ENCODE measurements at places on chromosomes 2 and 18.

GRCh38 chr18:12308386-12309100 lies 502 bp downstream of the TUBB6 start:
- peak; percentile 76 for DNase-seq

DNA sequence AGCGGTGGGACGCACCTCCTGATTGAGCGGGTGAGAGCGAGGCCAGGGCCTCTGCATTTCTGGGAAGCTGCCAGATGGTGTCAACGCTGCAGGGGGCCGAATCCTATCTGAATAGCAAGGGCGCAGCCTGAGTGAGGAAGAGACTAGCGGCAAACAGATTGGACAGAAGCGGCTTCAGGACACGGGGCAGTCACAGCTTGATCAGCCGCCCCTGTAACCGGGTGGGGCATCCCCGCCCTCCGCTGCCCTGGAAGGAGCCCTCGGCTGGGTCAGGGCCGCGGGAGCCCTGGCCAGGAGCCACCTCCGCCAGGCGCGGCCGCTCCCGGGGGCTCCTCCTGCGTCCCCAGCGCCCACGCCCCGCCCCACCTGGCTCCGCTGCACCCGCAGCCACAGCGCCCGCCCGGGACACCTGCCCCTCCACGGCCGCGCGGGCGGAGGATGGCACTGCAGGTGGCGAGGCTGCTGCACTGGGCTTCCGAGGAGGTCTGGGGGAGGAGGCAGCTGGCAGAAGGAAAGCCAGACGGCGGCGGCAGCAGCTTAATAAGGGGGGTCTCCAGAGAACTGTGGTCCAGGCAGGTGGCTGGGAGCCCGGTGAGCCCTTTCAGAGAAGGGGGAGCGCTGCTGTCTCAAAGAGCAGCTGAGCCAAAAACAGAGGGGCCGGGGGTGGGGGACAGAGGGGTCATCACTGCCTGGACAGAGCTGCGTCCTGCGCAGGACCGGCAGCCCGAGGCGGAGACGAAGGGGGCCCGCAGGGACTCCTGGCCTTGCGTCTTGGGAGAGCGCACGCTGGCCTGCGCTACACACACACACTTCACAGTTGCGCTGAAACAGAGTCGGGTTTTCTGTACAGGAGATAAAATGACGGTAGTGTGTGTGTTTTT lies 18.8 kb upstream of the SOX11 start:
- peak; percentile 85 for DNase-seq

DNA sequence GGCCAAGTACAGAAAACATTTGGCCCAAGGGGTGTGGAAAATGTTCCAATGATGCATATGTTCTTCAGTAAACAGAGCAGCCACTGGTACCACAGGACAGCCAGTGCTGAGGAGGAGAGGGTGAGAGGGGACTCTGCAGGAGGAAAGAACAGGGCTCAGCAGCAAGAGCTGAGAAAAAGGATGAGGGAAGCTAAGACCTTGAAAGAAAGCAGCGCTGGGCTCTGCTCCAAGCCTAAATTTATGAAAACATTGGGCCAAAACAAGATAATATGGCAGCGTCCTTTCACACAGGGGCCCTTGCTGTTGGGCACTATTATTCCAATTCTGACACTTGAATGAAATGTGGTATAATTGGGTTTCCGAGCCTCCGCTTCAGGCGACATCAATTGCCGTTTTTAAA lies 939.0 kb upstream of the FANCL start:
- DNase-seq = no peak

DNA sequence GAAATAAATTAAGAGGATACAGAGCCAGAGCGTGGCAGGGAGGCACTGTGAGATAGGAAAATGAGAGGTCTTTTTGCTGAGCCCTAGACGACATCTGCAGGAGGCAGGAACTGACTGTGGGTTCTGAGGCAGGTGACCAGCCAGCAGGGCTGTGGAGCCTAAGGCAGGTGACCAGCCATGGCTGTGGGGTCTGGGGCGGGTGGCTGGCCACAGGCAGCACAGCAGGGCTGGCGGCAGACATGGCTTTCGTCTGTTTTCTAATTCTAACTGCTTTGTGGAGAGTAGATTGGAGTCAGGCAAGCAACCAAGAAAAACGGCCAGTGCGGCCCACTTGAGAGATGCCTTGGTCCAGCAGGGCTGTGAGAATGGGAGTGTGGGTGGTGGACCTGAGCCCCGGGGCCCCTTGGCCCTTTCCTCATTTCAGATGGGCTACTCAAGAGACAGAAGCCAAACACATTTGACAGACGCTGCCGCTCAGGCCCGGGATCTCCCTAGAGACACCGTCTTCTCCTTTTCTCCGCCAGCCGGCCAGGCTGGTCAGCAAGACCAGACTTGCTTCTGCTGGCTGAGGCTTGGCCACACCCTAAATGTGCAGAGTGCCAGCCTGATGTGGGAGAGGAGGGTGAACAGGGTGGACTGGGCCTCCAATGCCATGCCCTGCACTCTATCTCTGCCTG lies 19.7 kb upstream of the GNAL start:
- DNase-seq = no peak

GRCh38 chr2:1625281-1626001 lies 118.9 kb downstream of the PXDN start:
- DNase-seq = peak; percentile 79

DNA sequence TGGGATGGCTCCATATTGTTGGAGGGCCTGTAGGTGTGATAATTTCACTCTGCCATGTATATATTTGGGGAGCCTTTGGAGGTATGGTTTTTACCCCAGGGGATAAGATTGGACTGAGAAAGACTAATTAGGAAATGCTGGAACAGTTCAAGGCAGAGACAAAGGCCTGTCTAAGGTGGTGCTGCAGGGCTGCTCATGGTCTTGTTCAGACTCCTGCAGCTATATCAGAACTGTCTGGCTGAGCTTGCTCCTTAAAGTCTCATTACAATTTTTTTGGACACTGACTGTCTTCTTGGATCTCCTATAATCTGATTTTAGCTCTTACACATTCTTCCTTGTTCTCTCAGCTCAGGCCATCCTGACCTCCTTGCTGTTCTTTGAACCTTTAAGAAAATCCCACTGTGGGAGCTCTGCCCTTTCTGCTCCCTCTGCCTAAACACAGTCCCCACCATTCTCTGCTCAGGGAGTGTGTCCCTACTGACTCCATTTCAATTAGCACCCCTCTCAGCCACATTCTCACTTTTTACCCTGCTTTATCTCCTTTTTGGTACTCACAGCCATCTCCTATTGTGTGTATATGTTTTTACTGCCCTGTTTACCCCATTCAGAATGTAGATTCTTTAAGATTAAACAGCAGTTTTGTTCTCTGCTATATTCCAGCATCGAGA lies 468.7 kb upstream of the FANCL start:
- no peak for DNase-seq

DNA sequence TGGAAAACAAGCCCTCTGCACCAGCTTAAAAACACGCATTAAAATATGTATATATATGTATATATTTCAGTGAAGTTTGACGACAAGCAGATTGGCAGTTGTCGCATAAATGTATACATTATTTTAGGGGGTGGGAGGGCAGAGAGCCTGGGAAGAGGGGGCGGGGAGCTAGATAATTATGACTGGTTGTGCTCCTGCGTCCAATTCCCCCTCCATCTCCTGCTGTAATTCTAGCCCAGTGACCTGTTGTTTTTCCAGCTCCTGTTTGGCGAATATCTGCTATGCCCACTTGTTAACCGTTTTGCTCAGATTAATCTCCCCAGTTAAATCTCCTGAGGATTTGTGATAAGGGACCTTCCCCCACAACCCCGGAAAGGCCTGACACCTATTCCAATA lies 656 bp downstream of the UNC80 start:
- peak; percentile 82 for DNase-seq

- no peak for DNase-seq
Measured at GRCh38 chr2:144268036-144268678, 251.8 kb downstream of the ZEB2 start.

GRCh38 chr18:63578357-63578958 lies 8.7 kb upstream of the SERPINB13 start:
- peak; percentile 28 for DNase-seq

DNA sequence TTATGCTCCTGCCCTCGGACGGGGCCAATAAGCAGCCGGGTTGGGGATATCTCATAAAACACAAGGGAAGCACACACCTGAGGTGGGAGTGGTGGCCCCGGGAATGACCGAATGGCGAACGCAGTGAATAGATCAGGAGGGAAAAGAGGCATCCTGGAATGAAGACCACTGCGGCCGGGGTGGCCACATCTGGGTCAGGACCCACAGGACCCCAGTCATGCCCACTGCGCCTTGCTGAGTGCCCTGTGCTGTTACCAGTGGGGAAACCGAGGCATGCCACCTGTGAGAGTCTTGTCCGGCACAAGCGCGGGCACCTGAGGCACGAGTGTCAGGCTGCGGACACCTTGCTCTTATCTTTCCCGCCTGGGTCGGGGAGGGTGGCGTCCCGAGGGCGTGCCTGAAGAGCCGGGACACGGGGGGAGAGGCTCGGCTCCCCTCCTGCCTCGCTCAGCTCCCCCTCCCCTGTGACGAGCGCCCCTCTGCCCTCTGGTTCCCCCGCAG lies 1.6 kb downstream of the PDCD1 start:
- peak; percentile 33 for DNase-seq

DNA sequence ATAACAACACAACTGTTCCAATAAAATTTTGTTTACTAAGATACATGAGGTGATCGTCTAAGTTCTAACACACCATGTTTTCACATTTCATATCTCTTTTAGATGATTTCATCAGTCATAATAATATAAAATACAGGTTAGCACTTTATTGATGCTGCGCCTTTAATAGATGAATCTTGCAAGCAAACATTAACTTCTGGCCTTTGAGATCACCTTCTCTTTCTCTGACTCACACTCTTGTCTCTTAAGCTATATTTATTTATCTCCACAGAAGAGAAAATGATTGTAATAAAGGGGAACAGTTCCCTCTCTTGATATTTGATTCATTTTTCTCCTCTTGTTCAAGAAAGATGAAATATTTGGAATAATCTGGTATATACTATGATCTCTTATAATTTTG lies 603.3 kb upstream of the POU3F3 start:
- DNase-seq = no peak

GRCh38 chr18:44758861-44759631 lies 78.4 kb downstream of the SETBP1 start:
- DNase-seq = no peak

- no peak for DNase-seq
Measured at GRCh38 chr2:127004893-127005600, 101.9 kb downstream of the BIN1 start.

DNA sequence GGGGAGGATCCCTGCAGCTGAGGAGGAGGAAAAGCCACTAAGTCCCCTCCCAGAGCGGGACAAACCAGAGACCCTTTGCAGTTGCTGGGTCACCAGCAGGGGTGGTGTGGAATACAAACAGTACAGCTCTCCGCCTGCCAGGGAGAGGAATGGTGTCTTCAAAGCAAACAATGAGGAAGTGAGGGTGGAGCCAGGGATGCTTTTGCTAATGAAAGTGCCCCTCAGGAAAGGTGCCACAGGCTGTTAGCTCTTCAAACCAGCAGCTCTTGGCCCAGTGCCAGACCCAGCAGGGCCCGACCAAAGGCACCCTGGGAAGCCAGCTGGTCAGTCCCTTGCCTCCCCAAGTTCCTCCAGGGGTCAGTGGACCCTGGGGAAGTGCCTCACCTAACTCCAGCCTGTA lies 102.8 kb downstream of the HIBCH start:
- DNase-seq = peak; percentile 24

DNA sequence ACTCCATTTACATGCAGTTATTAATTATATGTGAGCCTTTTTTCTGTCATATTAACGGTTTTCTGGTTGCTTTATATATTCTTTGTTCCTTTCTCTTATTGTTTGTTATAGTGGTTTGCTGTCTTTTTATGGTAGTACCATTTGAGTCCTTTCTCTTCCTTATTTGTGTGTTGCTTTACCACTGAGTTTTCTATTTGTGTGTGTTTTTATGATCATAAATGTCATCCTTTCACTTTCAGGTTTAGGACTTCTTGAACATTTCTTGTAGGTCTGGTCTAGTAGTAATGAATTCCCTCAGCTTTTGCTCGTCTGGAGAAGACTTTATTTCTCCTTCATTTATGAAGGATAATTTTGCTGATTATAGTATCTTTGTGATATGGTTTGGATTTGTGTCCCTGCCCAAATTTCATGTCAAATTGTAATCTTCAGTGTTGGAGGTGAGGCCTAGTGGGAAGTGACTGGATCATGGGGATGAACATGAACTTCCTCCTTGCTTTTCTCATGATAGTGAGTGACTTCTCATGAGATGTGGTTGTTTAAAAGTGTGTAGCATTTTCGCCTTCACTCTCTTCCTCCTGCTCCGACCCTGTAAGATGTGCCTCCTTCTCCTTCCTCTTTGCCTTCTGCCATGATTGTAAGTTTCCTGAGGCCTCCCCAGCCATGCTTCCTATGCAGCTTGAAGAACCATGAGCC lies 11.5 kb downstream of the GCC2 start:
- DNase-seq = no peak

DNA sequence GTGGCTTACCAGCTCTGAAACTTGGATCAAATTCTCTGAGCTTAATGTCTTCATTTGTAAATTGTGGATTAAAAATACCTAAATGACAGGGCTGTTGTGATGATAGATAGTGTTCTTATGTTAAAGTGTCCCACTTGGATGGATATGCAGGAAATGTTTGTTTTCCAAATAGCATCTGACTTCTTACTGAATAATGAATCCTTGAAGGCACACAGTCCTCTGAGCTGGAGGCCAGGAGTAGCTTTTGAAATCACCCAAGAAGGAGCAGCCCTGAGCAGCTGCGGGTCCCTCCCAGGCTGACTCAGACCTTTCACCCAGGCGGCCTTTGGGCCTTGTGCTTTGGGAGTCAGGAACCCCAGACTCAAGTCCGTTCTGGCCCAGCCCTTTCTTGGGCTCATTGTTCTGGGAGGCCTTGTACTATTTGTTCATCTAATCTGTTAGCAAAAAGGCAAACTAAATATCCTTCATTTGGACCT lies 173.0 kb upstream of the GATA6 start:
- DNase-seq = no peak

- DNase-seq = no peak
Measured at GRCh38 chr2:60313470-60314172, 239.8 kb downstream of the BCL11A start.

DNA sequence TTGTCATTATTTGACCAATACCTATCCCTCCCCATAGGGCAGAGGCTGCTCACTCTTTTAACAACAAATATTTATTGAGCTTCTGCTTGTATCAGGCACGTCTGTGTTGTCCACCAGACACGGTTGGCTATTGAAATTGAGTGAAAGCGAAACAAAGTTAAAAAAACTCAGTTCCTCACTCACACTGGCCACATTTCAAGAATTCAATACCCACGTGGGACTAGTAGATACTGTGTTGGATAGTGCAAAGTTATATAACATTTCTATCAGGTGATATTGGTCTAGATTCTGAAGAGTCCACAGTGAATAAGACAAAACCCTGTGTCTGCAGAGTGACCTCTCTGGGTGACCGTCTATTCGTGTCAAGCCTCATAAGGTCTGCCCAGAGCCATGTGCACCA lies 43.9 kb upstream of the GALR1 start:
- DNase-seq = no peak

- DNase-seq = no peak
Measured at GRCh38 chr2:113930448-113930847, 40.6 kb downstream of the ACTR3 start.

Measured in SK-N-SH (cell line).